ENCODE measurements at places on chromosomes 16 and 17.
A peak's percentile ranks its signal among the peaks of the same experiment; 100 is the strongest.

DNA sequence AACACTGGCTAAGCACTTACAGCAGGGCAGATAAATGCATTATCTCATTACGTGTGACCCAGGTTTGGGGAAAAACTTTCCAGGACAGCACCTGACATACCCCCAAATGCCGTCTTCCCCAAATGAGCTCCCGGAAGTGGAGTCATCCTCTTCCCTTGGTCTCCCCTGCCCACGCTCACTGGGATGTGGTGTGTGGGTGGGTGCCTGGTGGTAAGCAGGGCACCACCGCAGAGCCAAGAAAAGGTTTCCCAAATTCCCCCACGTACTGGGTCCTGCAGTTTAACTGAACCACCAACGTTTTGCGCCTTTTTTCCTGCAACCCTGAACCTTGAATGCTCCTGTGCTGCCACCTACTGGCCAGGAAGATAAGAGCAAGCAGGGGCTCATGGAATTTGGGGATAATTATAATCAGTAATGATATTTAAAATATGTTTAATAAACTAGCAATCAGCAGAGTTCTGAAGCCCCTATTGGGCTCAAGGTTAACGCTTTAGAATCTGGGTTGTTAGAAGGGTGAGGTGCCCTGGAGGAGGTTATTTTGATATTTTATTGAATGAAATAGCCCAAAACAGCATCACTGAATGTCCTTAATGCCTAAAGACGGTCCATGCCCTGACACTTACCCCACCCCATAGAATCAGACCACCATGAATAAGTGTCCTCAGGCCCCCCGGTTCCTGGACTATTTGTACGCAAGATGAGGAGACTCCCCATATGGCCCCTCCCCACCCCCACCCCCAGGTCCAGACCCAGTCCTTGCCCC is 8.0 kb downstream of the SPPL2C start:
- DNase-seq: peak; percentile 66

DNA sequence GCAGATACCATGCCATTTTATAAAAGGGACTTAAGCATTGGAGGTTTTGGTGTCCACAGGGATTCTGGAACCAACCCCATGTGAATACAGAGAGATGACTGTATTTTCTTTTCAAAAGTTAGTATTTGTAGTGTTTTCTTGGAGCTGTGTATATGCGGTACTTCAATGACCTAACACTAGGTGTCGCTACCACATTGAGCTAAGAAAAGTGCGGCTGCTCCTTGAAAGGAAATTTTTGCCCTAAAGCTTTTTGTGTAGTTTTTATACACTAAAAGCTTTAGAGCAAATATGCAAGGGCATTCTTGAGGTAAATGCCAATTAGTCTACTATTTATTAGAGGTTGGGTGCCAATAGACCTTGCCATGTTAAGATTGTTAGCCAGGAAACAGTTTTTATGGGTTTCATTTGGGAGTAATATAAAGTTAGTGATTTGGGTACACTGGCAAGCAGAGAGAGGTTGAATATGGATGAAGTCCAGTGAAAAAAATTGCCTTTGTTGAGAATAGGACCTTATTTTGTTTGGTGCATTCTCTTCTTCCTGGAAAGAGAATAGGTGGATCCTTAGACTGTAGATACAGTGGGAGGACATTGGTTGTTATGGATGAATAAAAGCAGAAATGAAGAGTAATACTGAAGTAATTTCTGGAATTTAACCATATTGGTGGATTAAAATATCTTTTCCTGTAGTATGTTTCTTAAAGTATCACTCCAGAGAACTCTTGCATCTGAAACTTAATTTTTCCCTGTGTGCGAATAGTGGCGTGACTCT is 43.3 kb downstream of the BCAS3 start:
- DNase-seq: no peak

- no peak for DNase-seq
Observed at GRCh38 chr17:41258406-41258805, 3.2 kb downstream of the KRTAP9-9 start.

GRCh38 chr17:72419866-72420774 is 299.3 kb downstream of the SOX9 start:
- no peak for DNase-seq
